Stimulated activated CD4-positive, alpha-beta T cell treated with anti-CD3 and anti-CD28 coated beads, Interleukin-12 subunit alpha, Interleukin-12 subunit beta, amount 100 ng/mL, for 24 hours (primary cell): ENCODE measurements at places on chromosomes 12 and 14.

DNA sequence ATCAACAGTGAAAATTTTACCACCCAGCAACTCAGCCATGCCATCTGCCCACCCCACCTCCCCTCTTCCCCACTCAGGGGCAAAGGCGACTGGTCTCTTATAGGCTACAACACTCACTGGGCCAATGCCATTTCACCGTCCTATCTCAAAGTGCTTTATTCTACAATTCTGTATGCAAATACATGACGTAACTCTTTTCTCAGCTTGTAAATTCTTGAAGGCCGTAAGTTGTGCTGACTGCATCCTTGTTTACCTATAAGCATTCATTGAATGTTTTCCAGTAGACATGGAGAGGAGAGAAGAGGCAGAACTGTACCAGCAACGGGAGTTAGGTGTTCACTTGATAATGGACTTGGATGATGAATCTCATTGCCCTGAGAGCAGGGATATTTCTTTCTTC lies 15.6 kb downstream of the BCL2L14 start:
- DNase-seq: no peak

GRCh38 chr14:73262427-73263183 lies 25.3 kb downstream of the PAPLN start:
- DNase-seq: no peak

DNA sequence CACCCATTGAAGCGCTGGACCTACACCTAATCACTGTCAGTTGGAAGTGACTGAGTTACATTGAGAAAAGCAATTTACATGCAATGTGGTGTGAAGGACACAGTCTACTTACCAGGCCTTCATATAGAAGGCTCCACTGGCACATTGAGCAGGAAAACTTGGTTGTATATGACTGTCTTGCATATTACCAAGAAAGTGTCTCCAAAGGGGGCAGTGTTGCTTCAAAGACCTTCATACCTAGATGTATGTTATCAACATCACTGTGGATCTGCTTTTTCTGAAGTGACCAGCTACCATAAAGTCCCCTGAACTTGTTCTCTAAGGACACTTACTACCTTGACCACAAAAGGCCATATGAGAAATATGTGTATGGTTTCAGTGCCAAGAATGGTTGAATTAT lies 64.1 kb downstream of the NELL2 start:
- DNase-seq: no peak

DNA sequence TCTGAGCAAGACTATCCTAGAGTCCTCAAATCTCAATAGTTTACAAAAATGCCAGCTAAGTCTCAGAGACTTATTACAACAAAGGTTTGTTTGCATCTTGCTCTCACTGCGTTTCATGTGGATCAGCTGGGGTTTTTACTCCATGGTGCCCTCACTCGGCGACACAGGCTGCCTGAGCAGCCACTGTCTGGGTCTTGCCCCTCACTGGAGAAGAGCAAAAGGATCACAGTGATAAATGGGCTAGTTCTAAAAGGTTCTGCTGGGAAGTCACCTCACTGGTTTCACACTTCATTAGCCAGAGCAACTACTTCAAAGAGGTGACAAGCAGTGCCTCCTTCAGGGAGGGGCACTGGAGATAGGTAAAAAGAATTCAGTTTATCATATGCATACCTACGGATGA lies 392.0 kb downstream of the RPL10L start:
- no peak for DNase-seq

DNA sequence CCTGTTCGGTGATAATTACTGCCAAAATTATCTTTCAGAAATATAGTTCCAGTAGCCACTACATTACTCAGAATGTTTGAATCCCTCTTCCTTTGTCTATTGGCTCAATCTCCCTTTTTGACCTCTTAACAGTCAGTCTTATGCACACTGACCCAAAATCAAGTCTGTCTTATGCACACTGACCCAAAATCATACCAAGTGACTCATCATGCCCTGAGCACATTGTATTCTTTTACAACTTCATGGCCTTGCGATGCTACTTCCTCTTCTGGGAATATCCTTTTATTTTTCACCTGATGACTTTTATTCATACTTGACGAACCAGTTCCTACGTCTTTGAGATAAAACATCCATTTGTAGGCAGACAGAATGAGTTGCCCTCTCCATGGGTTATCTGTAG lies 182.3 kb downstream of the NPAS3 start:
- DNase-seq: no peak

DNA sequence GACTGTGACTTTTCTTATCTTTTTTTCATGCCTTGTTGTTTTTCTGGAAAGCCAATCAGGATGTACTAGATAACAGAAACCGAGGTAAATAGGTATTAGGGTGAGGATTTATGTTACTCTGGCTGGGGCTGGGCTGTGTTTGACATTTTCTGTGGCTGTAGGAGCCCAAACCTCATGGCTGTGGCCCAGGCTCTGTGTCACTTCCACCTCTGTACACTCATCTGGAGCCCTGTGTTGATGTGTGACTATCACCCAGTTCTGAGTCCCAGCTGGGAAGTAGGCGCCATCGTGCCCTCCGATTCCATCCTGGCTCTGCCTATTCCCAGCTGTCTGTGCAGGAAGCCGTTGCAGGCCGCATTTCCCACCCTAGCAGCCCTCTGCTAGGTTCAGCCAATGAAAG lies 1.6 kb upstream of the HHIPL1 start:
- no peak for DNase-seq

DNA sequence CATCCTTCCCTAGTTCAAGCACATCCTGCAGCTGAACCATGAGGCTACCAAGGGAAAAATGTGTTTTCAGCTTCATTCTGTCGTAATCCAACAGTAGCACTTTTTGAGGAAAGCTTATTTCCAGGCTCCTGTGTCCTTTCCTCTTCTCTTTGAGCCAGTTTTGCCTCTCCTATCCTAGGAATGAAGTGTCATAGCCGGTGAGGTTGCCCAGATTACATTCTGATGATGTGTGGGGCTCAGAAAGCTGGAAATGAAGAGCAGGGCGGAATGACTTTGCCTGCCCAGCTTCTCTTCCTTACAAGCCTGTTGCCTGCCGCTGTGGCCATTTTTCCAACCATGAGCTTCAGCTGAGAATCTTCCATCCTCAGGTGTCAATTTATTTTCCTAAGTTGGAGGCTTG lies 381.8 kb downstream of the NUAK1 start:
- DNase-seq: no peak

DNA sequence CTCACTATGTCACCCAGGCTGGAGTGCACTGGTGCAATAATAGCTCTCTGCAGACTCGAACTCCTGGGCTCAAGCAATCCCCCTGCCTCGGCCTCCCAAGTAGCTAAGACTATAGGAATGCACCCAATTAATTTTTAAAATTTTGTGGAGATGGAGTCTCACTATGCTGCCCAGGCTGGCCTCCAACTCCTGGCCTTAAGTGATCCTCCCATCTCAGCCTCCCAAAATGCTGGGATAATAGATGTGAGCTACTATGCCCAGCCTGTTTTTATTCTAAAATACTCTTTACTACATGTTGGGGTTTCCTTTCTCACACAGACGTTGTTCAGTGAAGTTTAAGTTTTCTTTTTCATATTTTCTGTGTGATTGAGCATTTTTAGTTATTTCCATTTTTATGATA lies 60.9 kb upstream of the DUSP6 start:
- DNase-seq: no peak

DNA sequence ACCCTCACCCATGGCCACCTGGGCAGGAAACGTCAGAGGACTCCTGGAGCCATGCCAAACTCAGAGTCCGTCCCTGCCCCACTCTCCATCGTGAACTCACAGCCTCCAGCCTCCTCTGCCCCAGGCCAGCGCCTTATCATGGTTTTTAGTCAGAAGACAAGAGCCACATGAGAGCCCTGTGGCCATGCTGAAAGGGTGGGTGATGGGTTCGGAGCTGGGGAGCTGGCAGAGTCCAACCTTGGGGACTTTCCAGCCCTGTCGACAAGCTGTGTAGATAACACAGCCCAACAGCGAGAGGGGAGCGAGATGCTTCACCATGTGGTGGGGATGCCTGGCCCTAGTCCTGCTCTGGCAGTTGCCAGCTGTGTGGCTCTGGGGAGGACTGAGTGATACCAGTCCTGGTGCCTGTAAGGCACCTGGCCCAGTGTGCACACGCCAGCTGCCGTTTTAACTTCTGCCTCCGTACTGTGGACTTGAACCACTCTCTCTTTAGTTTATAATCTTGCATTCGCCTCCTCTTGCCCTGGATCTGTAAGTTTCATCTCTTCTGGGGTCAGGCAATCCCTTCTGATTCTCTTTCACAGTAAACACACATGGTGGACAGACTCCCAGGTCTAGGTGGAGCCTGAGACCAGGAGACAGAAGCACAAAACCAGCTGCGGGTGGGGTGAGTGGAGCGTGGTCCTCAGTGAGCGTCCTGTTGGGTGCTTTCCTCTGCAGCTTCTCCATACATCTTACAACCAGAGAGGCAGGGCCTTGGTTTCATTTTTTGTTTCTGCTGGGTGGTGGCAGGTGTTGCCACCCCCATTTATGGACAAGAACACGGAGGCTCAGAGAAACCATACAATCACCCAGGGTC lies 55.3 kb downstream of the RIN3 start:
- DNase-seq: no peak
